ENCODE measurements at places on chromosomes 7 and 10. TPM values are rescaled to one million over a fixed set of nuclear protein-coding genes. Genes with fewer than 3 reads are reported as not detected.

Gene RADIL
- 0.84 TPM for total RNA-seq

Gene LIPK
- not detected for total RNA-seq

Gene FRMD4A
- total RNA-seq, result not detected

Gene GRM3
- not detected for total RNA-seq

Gene CCNY
- total RNA-seq, result 67.4 TPM

Gene CUEDC2
- total RNA-seq, result 68.9 TPM

Gene TMEM184A
- not detected for total RNA-seq

Gene TMEM26
- not detected for total RNA-seq

DNA sequence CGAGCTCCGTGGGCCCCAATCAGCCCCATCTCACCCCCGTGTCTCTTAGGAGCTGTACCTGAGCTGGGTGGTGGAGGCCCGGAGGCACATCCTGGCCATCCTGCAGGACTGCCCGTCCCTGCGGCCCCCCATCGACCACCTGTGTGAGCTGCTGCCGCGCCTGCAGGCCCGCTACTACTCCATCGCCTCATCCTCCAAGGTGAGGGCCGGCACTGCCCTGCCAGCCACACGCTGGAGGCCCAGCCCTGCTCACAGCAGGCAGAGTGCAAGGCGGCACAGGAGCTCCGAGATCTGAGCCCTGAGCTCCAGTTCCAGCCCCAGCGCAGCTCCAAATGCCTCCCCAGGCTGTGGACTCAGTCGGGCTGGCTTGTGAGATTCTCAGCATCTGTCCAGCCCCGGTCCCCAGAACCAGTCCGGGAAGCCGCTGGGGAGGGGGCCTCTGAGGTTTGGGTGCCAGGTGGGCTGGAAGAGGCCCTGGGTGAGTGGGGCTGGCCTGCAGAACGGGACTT is 9.3 kb downstream of the TMEM120A start:
- DNase-seq, result no peak

- no peak for DNase-seq
Measured at GRCh38 chr10:49280001-49280408, 19.0 kb upstream of the C10orf71 start.

DNA sequence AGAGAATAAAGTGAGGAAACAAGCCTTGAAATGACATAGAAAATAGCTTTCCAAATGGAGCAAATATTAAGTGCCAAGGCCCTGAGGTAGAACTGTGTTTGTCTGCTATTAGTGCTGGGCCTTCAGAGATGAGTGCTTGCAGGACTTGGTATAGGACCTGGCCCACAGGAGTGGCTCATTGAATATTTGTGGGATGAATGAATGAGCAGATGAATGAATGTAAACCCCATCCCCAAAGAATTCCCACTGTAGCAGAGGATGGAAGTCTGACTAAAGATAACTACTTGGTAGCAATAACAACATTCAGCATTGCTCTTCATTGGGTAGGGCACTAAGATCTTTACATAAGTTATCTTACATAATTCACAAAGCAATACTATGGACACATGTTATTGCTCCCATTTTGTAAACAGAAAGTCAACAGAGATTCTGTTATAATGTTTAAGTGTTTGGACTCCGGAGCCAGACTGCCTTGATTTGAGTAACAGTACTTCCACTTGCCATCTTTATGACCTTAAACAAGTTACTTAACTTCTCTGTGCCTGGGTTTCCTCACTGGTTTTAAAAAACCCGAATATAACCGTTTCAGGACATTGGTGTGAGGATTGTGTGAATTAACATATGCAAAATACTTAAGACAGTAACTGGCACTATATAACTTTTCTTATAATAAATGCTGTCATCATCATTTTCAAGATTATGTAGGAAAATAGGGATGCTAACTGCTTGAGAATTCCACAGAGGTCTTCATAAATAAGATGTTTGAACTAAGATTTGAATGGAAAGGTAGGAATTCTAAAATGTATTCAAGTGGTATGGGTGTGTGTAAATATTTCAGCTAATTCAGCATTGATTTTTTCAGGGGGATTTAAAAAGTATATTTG is 141.9 kb downstream of the PRKG1 start:
- no peak for DNase-seq

DNA sequence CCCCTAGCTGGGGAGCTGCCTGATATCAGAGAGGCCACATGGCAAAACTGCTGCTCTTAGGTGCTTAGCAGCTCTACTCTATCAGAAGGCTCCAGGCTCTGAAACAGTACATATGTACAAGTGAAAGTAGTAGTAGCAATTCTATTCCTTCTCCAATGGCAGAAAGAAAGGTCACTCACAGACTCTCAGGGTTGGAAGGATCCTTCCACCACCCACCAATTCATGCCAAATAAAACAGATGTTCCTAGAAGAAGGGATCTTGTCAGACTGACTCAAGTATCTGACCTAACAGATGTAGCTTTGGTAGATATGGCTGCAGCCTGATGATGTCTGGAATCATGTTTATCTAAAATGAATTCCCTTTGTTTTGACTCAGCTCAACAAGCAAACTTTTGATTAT is 8.0 kb upstream of the ALDH18A1 start:
- DNase-seq, result no peak

DNA sequence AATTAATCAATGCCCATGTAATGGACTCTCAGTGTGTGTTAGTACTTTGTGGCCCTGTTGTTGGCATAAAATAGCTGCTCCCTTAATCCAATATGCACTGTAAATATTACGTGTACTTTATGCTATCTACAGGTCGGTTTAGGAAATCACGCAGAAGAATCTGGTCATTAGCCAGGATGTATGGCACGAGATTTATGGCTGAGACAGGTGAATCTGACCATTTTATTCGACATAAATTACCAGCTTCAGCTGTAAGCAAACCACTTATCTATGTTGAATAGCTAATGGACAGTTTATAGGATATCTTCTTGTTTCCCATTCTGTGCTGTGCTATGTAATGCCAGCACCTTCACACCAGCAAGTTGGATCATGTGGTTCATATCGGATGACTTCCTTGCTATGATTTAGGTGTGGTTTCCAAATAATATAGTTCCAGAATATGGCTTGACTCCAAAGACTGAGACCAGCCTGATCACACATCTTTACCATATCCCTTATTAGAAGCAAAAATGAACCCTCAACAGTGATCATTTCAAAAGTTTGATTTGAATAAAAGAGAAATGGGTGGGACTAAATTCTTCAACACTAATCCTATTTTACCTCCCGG is 301.4 kb downstream of the AHR start:
- DNase-seq, result no peak

DNA sequence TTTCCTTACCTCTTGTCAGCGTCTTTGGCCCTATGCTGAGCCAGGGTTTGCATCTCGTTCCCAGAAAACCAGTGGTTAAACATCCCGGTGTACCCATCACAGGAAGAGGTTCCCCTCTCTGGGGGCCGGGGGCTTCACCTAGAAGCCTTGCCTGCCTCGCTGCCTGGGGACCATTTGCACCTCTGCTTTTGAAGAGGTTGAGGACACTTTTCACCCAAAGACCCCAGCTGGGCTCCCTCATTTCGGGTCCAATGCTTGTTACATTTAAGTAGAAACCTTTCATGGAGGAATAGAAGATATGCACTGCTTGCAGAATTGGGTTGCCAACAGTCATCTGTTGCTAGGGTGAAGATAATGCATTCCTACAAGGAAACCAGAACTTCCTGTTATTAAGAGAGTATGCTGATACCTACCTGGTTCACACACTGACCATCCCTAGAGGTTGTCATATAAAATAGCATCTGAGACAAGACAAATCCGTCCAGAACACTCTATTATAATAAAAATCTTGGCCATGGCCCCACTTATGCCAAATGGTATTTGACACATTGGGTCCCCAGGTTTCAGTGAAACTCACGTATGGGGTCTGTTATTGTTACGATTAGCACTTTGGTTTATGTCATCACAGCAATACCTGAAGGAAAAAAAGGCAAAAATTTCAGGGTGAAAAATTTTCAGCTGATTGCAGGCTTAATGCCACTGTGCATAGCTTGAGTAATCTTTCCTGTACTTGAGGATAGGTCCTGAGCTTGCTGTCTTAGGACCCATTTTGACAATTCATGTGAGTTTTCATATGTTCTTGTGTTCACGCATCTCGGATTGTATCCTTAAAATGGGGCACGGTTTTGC is 917 bp downstream of the ZNF365 start:
- no peak for DNase-seq

DNA sequence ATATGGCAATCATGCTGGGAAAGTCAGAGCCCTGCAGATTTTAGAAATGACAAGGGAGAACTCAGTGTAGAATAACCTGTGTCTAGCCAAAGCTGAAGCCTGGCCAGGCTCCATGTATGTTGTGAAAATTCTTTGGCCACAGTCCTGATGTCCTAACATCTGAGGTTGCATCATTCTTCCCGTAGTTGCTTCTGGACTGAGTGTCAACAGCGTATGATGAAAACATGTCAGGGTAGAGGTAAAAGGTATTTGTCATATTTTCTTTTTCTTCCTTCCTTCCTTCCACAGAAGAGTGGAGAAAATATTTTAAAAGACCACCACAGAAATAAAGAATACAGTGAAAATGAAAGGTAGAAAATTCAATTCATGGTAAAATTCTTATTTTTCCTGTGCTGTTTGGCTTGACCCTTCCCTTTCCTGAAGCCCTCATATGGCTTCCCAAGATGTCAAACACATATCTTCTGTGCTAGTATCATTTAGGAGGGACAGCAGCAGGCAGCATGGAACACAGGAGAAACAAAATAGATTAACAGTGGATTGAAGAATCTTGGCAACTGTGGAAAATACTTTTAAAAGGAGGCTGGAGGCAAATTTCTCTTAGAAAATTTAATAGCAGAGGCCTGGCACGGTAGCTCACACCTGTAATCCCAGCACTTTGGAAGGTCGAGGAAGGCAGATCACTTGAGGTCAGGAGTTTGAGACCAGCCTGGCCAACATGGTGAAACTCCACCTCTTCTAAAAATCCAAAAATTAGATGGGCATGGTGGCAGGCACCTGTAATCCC is 18.9 kb upstream of the NRBF2 start:
- no peak for DNase-seq

GRCh38 chr7:99693427-99694200 is 13.8 kb upstream of the CYP3A5 start:
- peak; percentile 6 for DNase-seq

- DNase-seq, result no peak
Measured at GRCh38 chr10:32000937-32001336, 55.3 kb downstream of the KIF5B start.

DNA sequence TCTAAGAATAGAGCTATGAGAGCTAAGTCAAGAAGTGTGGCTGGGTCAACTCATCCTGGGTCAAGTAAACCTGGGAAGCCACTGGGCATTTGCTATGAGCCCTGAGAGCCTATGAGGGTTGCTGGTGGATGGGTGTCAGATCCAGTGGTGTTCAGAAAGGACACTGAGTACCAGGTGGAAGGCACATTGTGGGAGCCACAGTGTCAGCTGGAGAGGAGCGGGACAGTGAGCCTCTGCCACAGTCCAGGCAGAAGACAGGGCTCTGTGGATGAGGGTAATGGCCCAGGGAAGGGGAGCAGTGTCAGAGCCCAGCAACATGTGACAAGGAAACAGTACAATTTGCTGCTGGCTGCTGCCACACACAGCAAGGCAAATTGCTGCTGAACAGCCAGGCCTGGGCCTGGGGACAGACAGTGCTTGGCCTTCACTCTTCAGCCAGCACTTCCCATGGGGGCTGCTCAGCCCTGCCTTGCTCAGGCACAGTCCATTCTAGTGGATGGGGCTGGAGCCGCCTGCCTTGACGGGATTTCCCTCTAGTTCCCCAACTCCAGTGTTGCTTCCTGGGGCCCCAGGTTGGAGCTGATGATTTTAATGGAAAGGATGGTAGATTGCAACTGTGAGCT is 90.9 kb upstream of the CHST15 start:
- DNase-seq, result no peak

DNA sequence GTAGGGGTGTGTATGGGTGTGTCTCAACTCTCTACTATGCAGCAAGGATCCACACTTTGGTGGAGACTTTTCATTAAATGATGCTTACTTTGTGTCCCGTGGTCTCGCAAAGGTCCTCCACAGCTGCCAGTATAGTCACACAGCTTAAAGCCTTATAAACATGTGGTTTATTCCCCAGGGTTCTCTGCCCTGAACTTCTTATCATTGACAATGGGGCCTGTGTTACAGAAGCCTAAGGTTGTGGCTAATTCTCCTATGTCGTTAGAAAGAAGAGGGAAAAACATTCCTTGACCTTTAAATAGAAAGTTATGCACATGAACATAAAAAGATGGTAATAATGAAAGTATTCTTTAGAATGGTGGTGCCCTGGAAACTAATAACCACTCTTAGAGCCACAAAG is 201.4 kb downstream of the INHBA start:
- no peak for DNase-seq

DNA sequence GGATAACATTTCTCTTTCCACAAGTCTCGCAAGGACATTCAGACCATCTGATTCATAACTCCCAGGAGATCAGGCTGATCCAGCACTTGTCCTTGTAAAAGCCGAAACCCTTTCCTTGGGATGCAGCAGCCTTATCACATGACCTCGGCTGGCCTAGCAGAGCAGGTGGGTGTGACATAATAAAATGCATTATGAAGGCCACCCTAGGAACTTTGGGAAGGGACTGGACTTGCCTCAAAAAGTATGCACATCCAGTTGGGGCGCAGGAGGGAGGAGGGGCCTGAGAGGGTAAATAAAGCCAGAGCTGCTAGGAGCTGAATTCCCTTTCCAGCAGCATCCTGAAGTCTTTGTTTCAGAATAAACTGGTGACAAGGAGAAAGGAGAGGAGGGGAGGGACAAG is 260.8 kb downstream of the SNX13 start:
- no peak for DNase-seq

DNA sequence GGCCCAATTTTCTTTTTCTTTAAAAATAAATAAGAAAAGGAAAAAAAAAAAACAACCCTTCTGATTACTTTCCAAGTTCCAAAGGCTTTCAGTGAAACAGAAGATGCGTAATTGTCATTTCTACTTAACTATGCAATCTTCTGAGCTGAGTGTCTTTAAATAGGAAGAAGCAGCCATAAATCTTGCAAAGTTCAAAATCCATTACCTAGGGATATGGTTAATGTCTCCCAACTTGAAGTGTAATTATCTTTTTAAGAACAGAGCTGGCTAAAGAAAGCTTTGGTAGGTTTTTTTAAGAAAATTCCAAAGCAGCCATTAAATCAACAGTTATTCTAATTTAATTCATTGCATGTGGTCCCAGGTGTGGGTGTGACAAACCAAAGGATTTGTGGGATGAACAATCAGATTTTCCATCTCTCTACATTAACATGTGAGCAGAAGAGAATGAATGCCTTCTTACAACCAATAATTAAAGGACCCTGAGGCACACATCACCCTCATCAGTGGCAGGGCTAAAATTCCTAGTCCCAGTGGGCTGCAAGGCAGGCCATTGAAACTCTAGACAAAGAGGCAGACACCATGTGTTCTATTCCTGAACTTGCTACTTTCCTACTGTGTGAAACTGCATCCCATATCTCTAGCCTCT is 419.2 kb downstream of the REEP3 start:
- no peak for DNase-seq

- DNase-seq, result no peak
Measured at GRCh38 chr7:4001742-4002141, 680.4 kb upstream of the FOXK1 start.

Measured in activated CD4-positive, alpha-beta T cell treated with anti-CD3 and anti-CD28 coated beads, Interleukin-2, amount 10 ng/mL, durations not matched to agents 7 days and 5 days (primary cell).